Ureter (tissue), 1 donor: ENCODE measurements at places on chromosomes 11 and 22. TPM values are rescaled to one million over a fixed set of nuclear protein-coding genes. Genes with fewer than 3 reads are reported as not detected.

DNA sequence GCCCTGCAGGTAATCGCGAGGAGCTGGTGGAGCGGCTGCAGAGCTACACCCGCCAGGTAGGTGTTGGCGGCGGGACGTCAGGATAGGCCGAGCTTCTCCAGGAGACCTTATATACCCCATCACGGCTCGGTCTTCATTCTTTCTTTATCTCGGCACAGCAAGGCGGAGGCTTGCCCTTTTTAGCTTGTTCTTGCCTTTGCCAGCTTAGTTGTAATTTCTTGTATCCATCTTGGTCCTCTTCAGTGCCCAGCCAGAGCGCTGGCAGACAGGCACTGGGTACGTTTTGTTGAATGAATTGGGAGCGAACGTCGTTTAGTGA is 459 bp downstream of the SF3B2 start:
- no peak for DNase-seq

GRCh38 chr11:7694235-7694634 is 12.0 kb downstream of the OVCH2 start:
- no peak for DNase-seq

DNA sequence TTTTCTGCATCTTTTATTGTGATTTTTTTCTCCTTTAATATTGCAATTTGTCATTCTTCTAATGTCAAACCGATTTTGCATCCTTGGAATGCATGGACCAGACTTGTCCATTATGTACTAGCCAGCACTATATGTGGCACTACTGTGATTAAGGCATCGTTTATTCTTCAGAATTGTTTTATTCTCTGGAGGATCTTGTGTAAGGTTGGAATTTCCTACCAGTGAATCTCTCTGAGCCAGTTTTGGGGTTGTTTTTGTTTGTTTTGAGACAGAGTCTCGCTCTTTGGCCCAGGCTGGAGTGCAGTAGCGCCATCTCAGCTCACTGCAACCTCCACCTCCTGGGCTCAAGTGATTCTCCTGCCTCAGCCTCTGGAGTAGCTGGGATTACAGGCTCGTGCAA is 58.5 kb downstream of the IGLL5 start:
- DNase-seq = no peak

DNA sequence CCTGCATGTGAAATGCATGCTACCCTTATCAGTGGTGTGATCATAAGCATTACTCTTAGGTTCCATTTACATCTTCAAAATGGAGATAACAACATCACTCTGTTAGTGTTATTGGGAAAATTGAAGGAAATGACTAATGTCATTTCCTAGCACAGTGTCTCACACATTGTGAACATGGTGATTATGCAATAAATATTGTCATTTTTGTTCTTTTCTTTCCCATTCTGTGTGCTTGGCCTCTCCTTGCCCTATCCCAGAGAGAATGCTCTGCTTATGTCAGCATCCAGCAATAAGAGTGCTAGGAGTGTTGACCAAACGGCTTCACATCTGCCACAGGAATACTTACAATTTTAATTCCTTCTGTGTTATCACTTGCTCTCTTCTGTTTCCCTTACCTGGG is 1024.1 kb upstream of the CCDC90B start:
- no peak for DNase-seq

Gene SYT9
- 0.60 TPM for total RNA-seq
